AG09309 (cell line): ENCODE measurements at places on chromosomes 7 and 10.

DNA sequence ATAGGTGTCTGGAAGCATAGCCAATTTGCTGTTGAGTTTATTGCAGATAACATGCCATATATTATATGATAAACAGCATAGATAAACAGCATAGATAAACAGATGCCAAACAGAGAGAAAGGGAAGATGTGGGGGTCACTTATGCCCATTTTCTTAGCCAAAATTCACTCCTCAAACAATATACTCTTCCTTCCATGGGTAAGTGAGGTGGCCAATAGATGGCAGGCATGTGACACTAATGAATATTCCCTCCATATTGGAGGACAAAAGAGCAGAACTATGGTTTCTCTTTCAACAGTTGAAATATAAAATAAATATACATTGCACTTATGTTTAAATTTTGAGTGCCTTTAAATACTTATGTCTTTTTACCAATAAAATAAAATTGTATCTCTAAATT, 1212.8 kb downstream of the REEP3 start:
- no peak for DNase-seq

DNA sequence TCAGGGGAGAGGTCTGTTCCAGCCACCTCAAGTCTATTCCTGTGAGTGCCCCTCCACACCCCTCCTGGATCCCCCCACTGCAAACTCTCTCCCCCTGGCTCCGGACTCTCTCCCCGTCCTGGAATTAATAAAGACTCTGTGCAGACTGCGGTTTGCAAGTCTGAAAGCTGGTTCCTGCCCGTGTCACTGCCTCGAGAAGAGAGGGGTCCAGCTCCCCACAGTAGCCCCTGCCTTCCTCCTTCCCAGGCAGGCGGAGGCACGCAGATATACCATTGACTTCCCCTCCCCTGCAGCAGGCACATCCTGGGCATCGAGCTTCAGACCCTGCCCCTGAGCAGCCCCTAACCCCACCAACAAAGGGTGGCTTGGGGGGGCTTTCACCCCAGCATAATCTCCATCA, 2.2 kb upstream of the ELN start:
- DNase-seq = no peak

DNA sequence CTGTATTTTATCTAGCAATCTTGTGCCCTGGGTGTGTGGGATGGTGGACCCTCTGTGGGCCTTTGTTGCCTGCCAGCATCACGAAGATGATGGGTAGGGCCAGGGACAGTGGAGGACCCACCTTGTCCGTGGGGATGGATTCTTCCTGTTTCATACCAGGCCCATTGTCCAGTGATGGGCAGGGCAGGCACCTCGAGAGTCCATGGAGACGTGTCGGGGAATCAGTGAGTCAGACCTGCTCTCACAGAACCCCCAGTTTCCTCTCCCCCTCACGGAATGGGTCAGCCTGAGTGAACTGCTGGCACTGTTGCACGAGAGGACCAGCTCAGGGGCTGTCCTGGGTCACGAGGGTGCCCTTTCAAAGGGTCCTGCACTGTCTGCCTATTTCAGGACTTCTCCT, 401.2 kb downstream of the RPS24 start:
- DNase-seq = no peak

- no peak for DNase-seq
These were observed 197.3 kb downstream of the CREB5 start for GRCh38 chr7:28609608-28610007.

GRCh38 chr10:124697837-124698544, 46.2 kb downstream of the FAM53B start:
- DNase-seq = no peak

- DNase-seq = no peak
These were observed 121.2 kb upstream of the PRKCQ start for GRCh38 chr10:6701289-6701688.

GRCh38 chr10:98446151-98446660, 529 bp downstream of the HPS1 start:
- no peak for DNase-seq

GRCh38 chr7:148718431-148718830, 19.7 kb downstream of the CUL1 start:
- no peak for DNase-seq

DNA sequence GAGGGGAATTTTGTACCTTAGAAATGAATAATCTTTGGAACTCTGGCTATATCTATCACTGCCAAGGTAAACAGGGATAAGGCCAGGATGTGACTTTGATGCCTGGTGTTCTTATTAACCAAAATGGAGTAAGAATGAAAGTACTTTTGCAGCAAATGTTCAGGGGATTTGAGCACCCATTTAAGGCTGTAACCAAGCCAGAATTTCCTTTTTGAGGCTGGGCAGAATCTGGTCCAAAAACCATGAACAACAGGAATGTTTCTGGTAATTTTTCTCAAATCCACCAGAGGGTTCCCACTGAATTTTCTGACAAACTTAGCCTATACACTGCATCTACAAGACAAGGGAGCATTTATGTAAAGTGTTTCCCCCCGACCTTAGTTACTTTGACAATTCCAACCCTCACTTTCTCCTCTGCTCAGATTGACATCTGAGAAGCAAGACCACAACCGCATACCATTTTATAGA, 120.6 kb downstream of the BAMBI start:
- DNase-seq = no peak

DNA sequence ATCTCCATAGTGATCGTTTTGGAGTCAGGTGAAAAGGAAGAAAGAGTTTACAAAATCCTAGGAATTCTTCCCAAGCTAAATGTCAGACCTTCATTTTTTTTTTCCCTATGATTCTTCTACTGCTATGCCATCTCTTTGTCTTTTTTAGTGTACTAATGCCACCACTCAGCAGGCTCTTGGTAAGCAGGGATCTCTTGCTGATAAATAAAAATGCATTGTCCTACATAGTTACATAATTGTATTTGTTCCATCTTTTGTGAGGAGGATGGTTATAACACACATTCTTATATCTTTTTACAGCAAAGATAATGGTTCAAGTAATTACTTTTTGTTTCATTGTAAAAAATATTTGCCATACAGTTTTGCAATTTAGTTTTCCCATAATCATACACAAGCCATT, 36.8 kb upstream of the AFAP1L2 start:
- no peak for DNase-seq

- DNase-seq = no peak
These were observed 97.7 kb upstream of the CDK6 start for GRCh38 chr7:92934096-92934495.
